Stimulated activated CD4-positive, alpha-beta T cell treated with anti-CD3 and anti-CD28 coated beads, Interleukin-12 subunit alpha, Interleukin-12 subunit beta, amount 100 ng/mL, for 24 hours (primary cell): ENCODE measurements at places on chromosomes 5 and 9.
A peak's percentile ranks its signal among the peaks of the same experiment; 100 is the strongest.

DNA sequence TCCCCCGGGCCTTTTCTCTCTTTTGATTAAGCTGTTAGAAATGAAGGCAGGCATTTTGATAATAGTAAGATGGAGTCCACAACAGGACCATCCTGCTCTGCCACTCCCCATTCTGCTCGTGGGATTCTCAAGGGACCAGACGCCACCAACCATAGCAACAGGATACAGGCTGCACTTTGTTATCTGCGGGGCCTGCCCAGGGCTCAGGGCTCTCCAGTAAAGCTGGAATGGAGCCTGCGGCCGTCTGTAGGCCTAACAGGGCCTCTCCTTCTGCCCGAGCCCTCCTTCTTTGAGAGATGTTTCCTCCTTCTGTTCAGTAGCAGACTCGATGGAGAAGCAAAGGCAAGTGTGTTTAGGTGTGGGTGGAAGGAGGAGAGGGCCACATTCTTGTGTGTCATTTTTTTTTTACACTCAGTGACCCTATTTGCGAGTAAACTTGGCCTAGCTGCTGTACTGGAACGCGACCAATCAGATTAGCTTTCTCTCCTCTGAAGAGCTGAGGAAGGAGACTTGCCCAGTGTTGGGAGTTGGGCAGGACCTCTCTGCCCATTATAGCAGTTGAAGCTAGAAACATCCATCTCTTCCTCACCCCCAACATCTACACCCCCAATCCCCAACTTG is 8.9 kb upstream of the EPB41L4B start:
- no peak for DNase-seq

DNA sequence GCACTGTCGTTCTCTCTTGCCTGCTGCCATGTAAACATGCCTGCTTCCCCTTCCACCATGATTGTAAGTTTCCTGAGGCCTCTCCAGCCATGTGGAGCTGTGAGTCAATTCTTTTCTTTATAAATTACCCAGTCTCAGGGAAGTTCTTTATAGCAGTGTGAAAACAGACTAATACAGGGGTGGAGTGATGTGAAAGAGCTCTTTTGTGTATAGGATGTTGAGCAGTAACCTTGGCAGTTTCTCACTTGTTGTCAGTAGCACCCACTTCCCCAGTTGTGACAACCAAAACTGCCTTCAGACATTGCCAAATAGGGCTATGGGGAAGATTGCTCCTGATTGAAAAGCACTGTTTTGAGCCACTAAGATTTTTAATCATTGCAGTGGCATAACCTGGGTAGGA is 552.2 kb upstream of the ZNF462 start:
- DNase-seq = no peak

DNA sequence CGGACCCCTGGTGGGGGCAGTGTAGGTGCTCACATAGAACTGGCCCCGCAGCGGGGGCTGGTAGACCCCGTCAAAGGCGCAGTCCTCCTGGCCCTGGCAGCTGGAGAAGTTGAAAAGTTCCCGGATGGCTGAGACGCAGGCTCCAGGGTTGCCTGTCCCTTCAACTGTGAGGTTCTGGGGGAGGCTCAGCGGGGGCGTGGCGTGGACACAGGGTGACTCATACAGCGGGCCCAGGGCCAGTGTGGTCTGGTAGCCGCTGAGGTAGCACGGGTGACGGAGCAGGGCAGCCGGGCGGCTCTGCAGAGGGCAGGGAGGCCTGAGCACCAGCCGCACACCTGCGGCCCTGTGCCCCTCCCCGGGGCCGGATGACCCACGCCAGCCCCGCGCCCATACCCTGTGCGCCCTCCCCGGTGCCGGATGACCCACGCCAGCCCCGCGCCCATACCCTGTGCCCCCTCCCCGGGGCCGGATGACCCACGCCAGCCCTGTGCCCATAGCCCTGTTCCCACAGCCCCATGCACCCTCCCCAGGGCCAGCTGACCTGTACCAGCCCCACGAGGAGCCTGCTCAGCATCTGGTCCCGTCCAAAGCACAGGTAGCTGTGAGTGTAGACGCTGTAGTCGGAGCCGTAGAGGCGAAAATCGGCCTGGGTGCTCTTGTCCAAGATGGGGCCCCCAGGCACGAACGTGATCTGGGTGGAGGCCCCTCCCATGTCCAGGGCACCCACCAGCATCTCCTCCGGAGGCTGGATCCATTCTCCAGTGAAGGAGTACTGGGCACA is 5.0 kb downstream of the ENTPD8 start:
- no peak for DNase-seq

GRCh38 chr5:172901012-172901780 is 58.0 kb upstream of the RPL26L1 start:
- no peak for DNase-seq

DNA sequence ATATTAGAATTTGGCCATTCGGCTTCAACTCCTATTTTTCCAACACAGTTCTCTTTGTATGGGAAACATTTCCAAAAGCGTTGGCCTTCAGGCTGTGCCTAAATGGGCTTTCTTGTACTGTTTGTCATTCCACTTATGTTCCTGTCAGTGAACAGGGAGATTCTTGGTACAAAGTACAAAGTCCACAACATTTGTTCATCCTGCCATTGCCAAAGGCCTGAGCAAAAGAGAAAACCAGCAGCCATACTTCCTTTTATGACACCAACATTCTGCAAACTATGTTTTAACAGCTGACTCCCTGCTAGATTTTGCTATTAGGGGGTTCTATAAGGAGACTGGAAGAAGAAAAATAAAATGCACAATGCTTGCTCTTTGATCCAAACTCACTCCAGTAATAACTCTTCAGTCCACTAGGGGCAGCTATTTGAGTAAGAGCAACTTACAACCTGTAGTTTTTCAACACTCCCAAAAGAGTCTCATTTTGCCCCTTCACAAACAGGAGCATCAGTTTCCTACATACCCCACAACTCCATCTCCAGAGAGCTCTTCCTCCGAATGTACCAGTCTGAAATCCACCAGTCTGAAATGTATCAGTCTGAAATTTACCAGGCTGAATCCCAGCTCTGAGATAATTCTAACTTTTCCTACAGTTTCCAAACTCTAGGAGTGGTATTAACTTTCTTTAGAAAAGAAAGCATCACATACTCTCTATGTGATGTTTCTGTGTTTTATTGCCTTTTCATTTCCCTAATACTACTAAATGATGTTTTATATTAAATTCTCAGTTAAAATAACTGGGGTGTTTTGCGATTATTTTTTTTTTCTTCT is 693.8 kb downstream of the DNAH5 start:
- no peak for DNase-seq

- no peak for DNase-seq
These were observed 489.8 kb downstream of the MAT2B start for GRCh38 chr5:163995206-163995605.

- no peak for DNase-seq
These were observed 9.7 kb upstream of the SNX24 start for GRCh38 chr5:122835681-122836080.

DNA sequence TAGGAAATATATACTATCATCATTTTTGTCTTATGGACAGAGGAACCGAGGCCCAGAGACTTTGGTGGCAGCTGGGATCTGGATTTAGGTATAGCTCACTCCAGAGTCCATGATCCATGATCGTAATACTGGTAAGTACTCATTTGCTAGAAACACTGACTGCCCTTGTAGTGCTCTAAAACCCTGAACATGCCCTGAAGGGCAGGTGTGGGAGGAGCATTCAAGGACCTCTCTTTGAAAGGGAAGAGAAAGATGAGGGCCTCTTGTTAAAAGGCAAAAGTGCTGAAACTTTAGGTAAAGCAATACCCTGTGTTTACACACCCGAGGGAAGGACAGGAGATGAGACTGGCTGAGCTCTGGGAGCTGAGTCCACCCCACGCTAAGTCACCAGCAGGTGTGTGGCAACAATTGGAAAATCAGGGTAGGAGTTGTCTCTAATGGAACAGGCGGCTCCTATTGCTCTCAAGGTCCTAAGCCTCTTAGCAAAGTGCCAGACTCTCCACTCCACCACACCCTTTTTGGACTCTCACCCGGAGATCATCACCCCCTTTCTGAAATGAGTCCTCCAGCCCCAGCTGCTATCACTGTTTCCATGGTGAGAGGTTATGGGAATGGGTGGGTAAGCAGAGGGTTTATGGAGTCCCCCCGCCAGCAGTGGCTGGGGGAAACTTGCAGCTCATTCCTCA is 34.8 kb downstream of the TRPC7 start:
- no peak for DNase-seq

GRCh38 chr5:157352756-157353340 is 86.9 kb downstream of the CYFIP2 start:
- DNase-seq = peak; percentile 55

DNA sequence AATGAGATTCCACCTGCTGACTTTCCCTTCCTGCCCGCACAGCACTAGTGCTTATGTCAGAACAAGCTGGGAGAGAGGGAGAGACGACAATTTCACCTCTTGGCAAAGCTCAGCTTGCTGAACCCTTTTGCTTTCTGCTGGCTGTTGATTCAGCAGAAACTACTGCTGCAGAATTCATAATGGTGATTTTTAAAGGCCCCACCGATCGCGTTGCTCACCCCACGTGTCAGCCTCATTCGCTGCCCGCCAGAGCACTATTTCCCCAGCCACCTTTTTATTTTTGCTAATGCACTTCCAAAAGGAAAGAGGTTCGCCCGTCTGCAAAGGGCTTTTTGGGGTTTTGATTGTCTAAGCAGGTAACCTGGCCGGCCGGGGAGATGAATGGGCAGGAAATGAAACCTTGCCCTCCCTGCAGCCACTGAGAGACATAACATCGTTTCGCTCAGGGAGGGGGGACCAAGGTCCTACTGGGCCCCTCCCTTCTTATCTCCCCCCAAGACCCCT is 1.3 kb downstream of the PPP2R2B start:
- no peak for DNase-seq

- no peak for DNase-seq
These were observed 9.2 kb upstream of the TAF1L start for GRCh38 chr9:32644698-32645097.

- no peak for DNase-seq
These were observed 16.8 kb upstream of the PTGES start for GRCh38 chr9:129769669-129770068.
